Stimulated activated effector memory CD8-positive, alpha-beta T cell treated with anti-CD3 and anti-CD28 coated beads, Interleukin-12 subunit alpha, Interleukin-12 subunit beta, amount 100 ng/mL, for 72 hours (primary cell): ENCODE measurements at places on chromosomes 5 and 9.

DNA sequence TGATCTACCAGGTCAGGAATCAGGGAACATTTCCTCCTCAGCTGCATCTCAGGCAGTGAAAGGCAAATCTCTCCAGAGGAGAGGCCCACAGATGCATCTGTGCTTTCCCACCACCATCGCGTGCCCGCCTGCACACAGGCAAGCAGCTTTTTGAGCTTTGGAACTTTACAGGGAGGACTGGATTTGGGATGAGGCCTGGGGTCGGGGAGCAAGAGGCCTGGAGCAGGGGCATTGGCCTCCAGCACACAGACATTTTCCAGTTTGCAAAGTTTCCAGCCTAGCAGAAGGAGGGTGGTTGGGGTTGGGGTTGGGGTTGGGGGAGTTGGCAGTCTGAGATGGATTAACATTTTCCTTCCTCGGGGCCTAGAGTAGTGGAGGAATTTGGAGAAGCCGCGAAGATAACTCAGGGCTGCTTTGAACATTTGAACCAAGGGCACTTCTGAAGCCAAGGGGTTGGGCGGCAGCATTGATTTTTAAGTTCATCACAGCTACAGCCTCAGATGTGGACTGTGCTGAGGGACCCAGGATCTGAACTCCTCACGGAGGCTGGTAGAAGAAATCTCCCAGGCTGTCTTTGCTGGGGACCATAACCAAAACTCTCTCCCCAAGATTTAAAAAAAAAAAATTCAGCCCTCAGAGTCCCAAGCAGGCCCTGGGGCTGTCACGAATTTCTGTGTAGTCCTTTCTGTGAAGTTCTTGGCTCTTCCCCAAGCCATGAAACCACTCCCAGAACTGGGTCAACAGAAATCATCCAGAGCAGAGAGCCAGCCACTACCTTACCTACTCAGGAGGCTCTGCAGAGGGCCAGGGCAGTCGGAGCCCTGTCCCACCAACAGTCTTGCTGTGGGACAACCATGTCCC is 25.6 kb downstream of the C5orf15 start:
- DNase-seq = no peak

DNA sequence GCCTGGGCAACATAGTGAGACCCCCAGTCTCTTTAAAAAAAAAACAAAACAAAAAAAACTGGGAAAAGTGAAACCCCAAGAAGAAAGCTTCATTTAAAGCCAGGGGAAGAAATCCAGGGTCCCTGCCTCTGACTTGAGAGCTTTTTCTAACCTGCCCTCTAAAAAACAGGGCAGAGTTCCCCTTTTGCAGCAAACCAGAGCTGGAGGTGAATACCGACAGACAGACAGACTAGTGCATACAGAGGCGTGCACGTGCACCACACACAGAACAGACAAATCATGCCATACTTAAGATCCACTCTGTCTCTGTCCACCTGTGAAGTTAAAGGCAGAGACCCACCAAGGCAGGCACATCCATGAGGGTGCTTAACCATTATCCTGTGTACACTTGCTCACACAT is 11.7 kb upstream of the AQP3 start:
- no peak for DNase-seq

- no peak for DNase-seq
Observed at GRCh38 chr9:93683331-93684134, 107.1 kb downstream of the PHF2 start.

DNA sequence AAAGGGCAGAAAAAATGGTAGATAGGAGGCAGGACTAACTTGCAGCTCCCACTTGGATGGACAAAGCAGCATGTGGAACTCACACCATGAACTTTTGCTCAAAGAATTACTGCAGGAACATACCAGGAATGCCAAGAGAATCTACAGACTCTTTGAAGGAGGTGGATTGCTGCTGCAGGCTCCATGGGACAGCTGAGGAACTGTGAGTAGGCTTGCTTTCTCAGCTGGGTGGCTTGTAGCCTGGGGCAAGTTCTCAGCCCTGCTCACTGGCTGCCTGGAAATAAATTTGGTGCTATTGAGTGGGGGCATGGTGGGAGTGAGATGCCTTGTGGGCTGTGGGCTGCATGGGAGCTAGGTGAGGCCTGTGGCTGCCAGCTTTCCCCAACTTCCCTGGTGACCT is 574.5 kb downstream of the PRELID2 start:
- DNase-seq = no peak

GRCh38 chr5:90921418-90921973 is 362.9 kb downstream of the ADGRV1 start:
- DNase-seq = no peak

DNA sequence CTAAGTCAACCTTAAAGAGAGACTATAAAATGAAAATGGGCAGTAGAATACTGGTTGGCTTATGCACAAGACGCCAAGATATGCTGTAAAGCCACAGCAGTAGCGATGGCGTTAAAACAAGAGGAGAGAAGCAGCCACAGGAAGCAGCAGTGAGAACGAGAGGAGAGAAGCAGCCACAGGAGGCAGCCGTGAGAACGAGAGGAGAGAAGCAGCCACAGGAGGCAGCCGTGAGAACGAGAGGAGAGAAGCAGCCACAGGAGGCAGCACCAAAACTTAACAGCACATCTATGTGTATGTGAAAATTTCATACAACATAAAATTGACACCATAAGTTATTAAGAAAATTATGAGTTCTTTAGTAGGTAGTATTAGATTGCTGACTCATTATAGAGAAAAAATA is 2318.6 kb upstream of the ACO1 start:
- no peak for DNase-seq

DNA sequence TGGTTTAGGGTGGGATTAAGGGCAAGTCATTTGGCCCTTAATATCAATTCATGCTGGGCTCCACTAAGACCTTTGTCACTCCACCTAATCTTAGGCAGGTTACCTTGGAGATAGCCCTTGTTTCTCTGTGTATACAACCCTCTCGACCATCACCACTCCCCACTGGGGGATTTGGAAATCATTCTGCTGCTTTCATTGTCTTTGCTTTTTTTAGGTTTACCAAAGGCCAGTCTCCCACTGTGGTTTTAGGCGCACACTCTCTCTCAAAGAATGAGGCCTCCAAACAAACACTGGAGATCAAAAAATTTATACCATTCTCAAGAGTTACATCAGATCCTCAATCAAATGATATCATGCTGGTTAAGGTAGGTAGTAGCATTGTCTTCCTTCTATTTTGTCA is 6.2 kb downstream of the GZMK start:
- DNase-seq = no peak

GRCh38 chr9:35001285-35001677 is 11.7 kb downstream of the DNAJB5 start:
- no peak for DNase-seq

DNA sequence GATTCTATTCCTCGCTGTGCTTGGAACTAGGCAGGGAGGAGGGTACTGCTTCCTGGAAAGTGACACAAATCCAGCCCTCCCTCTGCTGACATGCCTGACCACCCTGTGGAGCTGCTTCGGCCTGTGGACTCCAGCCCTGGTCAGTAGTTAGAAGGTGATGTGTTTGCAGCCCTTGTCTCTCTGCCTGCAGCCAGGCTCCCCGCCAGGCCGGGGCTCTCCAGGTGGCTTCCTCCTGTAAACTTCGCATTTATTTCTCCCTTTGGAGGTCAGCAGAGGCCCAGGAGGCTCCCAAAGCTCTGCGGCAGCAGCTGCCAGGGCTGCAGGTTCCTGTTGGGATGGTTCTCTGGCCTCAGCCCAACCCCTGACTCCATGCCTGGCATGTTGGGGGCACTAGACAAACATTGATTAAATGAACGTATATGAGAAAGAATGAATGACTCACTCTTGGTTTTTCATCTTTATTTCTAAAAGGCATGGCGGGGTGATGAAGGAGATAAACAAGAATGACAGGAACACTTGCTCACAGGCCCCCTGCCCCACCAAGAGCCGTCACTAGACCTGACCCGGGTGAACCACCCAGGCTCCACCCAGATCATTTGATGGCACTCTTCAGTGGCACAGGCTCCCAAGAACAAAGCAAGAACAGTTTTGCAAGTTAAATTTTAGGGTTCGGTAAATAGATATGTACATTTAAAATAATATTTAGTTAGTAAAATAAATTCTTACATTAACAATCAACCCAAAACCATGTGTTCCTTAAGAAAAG is 8.4 kb upstream of the IRX2 start:
- DNase-seq = no peak

DNA sequence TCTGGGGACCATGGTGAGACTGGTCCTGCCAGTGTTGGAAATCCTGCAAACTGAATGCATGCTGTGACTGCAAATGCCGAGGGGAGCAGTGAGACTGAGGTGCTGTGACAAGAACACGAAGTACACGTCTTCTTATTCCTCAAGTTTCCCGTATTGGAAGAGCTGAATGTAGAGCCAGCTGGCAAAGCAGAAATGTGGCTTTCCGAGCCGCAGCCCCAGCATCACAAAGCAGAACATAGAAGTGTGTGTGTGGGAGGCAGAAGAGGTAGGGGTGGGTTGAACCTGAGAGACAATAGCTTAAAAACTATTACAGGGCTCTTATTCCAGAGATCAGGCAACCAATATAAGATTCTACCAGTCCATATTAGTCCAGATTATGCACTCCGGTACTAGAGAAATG is 98.8 kb downstream of the CARTPT start:
- no peak for DNase-seq

DNA sequence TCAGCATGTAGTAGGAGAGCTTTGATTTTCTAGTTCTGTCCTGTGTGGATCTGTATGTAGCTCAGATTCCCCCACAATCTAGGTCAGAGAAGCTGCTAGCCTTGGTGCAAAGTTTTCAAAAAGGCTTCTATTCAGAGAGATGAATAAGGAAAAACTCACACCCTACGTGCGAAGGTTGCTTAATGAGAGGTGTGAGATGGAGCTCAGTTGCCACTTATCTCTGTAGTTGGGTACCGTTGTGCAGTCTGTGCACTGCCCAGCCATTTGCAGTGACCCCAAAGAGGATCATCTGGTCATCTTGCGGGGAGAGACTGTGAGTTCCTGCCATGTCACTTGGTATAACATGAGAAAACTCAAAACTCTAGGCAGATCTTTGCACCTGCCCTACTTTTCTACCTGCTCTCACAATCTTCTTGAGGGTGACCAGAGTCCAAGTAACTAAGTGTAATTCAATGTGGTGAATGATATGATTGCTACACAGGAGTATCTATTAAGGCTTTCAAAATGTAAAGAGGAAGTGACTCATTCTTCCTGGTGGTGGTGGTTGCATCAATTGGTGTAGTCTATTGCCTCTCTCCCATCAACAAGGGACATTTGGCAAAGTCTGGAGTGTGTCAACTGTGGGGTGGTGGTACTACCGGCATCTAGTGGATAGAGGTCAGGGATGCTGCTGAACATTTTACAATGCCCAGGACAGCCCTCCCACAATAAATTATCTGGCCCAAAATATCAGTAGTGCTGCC is 65.2 kb downstream of the TMC1 start:
- no peak for DNase-seq

- DNase-seq = no peak
Observed at GRCh38 chr9:128987805-128988204, 40.3 kb downstream of the NUP188 start.

GRCh38 chr5:159058716-159059636 is 40.7 kb downstream of the EBF1 start:
- no peak for DNase-seq

- no peak for DNase-seq
Observed at GRCh38 chr9:27109621-27110020, 596 bp downstream of the TEK start.

DNA sequence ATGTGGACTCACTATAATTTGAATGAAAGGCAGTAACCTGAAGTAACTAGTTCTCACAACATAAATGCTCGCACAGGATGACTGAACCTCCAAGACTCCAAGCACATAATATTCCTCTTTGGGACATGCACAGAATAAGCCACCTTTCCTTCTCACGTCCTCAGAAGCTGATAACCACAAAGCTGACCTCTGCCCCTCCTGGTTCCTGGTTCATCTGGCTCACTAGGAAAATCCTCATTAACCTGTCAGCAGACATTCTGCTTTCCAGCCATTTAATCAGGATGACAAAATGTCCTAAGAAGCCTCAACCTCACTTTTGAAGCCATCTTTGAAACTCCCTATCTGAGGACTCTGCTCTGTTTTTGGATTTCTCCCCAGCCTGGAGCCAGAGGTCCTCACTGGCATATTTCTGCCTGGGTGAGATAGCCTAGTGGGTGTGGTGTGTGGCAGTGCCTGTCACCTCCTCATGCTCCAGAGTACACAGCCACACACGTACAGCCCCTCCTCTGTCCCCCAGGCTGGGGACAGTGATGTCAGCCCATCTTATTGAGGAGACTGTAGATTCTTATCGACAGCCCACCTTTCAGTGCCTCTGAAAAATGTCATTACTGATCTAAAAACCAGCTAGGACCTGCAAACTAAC is 10.3 kb downstream of the ANKH start:
- DNase-seq = no peak

DNA sequence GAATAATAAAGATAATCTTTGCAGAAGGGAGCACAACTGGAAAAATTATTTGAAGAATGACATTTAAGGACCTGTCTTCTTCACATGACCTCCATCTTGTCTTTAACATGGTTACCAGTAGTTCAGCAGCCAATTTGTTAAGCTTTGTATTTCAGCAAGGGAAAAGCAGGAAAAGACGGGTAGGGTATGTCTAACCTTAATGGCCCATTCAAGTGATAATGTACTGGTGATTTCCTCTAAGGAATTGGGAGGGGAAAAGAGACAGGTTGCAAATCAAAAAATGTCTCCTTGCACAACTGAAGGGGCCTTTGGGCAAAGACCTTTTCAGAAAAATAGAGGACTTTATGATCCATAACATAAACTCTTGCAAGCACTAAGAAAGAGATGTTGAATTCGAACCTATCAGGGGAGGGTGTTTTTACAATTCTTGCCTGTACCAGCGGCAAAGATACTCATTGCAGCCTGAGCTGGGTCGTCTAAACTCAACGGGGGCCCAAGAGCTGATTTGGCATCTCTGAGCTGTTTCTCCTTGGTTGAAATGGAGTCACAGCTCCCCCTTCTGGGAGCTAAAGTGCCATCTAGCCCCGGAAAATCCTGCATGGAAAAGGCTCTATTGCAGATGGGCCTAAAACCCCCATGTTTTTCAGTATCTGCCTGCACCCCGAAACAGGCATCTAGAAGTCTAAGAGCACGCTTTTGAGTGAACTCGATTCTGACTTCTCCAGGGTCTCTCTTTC is 3.8 kb downstream of the BRINP1 start:
- no peak for DNase-seq

- DNase-seq = no peak
Observed at GRCh38 chr5:110087829-110088228, 398.1 kb downstream of the MAN2A1 start.

- DNase-seq = no peak
Observed at GRCh38 chr9:6302417-6302816, 25.8 kb upstream of the TPD52L3 start.

GRCh38 chr9:89461265-89461664 is 36.6 kb downstream of the SEMA4D start:
- no peak for DNase-seq

DNA sequence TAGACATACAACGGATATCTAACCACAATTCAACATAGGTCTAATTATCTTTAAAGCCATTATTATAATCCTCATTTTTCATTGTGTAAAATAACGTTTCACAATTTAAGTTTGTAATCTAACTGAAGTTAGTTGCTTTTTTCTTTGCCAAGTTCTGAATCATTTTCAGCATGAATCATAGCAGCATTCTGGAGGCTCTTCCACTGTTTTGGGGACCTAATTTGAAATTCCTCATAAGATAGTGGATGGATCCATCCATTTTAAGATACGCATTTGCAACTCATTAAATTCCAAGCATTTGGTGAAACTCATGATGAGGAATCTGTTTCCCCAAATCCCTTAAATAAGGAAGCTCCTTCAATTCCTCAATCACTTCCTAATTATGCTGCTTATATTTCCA is 447.1 kb upstream of the CDH10 start:
- no peak for DNase-seq

GRCh38 chr9:77753180-77753579 is 105.1 kb upstream of the GNA14 start:
- DNase-seq = no peak

GRCh38 chr5:143161885-143162540 is 241.5 kb downstream of the NR3C1 start:
- no peak for DNase-seq
